ENCODE measurements at places on chromosomes 3 and 15. TPM values are rescaled to one million over a fixed set of nuclear protein-coding genes. Genes with fewer than 3 reads are reported as not detected.

The UACA gene
- 126 TPM for polyA plus RNA-seq

The GPR62 gene
- polyA plus RNA-seq = 0.33 TPM

The XYLB gene
- 5.7 TPM for polyA plus RNA-seq

DNA sequence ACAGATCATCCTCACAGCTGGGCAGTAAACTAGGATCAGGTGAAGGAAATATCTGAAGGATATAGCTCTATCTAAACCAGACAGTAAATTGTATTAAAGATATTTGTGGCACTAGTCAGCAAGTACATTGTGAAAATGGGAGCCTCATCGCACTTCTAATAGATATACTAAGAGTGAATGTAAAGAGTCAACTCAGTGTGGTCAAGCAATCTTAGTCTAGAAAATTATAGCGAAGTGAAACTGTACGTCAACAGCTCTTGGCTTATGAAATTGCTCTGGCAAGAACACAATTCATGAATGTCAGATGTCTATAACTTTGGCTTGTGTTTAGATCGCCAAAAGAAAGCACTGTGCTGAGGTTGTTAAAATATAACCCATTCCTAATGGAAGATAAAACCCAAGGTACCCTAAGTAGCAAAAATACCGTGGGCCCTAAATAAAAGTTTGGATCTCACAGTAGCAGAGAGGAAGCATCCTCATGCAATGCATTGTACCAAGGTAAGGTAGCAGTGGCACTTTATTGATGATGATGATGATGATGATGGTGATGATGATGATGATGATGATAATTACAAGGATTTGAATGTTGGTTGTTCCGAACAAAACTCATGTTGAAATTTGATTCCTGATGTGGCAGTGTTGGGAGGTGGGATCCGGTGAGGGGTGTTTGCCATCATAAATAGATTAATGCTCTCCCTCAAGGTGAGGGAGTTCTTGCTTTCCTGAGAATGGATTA is 228.5 kb downstream of the UNC13C start:
- no peak for DNase-seq

DNA sequence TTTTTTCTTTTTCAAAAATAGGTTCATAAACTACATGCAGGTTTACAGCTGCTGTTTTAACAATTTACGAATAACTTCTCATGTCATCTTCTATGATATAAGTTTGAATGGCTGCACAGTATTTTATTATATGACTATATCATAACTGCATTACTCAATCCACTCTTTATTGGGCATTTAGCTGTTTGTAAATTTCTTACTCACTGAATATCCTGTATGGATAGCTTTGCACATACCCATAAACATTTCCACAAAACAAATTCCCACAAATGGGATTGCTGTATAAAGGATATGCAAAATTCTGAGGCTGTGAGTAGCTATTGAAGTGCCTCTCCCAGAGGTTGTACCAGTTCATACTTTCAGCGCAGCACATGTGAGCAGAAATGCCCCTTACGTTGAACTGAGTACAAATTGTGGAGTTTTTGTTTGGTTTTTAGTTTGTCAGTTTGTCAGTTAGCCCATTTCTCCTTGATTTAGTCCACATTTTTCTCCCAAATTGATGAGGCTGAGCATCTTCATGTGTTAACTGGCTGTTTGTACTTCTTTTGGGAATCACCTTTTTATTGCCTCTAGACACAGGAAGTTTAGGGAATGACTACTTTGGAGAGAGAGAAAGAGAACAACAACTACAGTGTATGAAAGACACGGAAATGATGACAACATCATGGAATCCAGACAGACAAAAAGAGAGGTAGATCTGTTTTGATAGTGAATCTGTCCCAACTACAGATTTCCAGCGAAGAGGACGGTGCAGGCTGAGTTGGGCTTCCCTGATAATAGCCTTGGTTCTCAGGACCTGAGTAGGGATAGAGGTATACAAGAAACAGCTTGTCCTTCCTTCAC is 24.8 kb downstream of the TTC23 start:
- DNase-seq = no peak

- no peak for DNase-seq
Observed at GRCh38 chr3:62771331-62772072, 103.7 kb downstream of the CADPS start.

The KNSTRN gene
- 41.5 TPM for polyA plus RNA-seq

- no peak for DNase-seq
Observed at GRCh38 chr15:63640146-63640545, 43.0 kb downstream of the FBXL22 start.

The FSIP1 gene
- 0.59 TPM for polyA plus RNA-seq

GRCh38 chr3:37819591-37819990 is 42.1 kb upstream of the CTDSPL start:
- no peak for DNase-seq

DNA sequence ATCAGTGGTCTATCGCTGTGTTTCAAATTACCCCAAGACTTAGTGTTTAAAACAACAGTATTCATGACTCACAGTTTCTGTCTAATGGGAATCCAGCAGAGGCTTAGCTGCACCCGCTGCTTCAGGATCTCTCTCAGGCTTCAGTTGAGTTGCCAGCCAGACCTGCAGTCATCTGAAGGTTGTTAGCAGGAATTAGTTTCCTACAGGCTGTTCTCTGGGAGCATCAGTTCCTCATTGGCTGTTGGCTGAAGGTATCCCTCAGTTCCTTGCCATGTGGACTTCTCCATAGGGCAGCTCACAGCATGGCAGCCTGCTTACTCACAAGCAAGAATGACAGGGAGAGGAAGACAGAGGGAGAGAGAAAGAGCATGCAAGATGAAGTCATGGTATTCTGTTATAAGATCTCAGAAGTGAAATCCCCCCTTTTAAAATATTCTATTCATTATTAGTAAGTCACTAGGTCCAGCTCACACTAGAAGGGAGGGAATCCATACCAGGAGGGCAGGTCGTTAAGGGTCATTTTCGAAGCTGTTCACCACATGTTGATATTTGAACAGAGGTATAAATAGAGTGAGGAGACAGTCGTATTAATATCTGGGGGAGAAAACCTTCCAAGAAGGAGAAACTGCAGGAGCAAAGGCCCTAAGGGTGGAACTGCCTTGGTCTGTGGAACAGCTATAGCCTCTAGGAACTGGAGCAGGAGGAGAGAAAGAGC is 473.9 kb upstream of the PPP2R3A start:
- no peak for DNase-seq

GRCh38 chr3:128309026-128309425 is 155.7 kb downstream of the EEFSEC start:
- DNase-seq = no peak

The TM6SF1 gene
- polyA plus RNA-seq = 3.7 TPM

GRCh38 chr15:98547741-98548138 is 100.6 kb upstream of the IGF1R start:
- no peak for DNase-seq

- DNase-seq = no peak
Observed at GRCh38 chr3:48042071-48042760, 26.0 kb upstream of the MAP4 start.

GRCh38 chr3:43894176-43895049 is 203.7 kb downstream of the ABHD5 start:
- DNase-seq = peak; percentile 85

GRCh38 chr15:84967380-84967779 is 14.3 kb upstream of the PDE8A start:
- no peak for DNase-seq

The CGNL1 gene
- 24.5 TPM for polyA plus RNA-seq

DNA sequence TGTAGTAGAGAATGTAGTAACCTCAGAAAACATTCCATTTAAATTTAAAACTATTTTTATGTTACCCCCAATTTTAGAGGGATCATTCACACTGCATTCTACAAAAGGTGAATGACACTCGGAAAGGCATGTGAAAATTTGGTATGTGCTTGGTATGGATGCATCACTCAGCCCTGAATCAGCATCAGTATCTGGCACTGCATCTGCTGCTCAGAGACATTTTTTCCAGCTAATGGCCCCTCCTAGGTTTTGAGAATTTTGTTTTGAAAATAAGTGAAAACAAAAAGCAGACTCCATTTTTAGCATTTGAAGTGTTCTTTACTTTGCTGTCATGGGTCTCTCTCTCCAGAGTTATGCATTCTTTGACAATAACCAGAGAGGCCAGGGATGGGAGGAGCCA is 15.6 kb upstream of the WWTR1 start:
- DNase-seq = no peak

The ATP13A4 gene
- polyA plus RNA-seq = 62.3 TPM

DNA sequence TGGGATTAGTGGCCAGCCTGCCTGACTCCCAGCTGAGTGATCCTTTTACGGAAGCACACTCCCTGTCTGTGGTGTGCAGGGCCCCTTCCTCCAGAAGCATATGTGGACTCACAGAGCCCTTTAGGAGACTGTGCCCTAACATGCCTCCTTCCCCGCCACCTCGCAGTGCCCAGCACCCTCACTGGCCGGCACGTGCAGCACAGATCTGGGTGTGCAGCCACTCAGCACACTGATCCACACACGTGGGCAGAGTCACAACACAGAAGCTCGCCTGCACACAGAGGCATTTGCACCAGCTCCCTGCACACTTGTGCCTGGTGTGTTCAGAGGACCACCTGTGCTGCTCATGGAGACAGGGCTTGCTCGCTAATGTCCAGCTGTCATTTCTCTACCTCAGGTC is 23.6 kb upstream of the CSPG4 start:
- no peak for DNase-seq

DNA sequence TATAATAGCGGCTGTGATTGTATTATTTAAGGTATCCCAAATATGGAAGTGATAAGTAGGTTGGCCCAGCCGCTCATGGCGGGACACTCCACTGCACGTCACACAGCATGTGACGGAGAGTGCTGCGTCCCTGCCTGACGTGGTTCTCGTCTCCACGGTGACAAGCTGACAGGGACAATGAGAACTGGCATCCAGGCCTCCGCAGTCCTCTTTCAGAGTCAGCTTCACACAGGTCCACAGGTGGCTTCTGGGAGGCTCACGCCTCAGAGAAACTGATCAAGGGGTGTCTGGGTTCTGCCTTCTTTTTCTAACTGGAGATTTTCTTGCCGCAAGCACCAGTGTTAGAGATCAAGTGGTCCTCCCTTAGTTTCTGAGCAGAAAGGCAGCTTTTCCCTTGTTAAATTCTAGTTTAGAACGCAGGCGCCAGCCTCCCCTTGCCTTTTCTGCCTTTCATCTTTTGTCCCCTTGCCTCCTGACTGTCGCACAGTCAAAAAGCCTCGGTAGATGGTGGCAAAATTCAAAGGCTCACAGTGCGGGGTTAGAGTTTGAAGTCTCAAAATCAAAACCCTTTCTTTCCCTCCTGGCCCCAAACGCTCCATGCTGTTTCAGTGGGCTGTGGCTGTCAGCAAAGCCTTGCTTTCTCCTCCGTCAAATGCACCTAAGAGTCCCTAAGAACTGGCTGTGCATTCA is 120.9 kb downstream of the ATP10A start:
- DNase-seq = no peak

The AHSG gene
- polyA plus RNA-seq = 35.6 TPM

DNA sequence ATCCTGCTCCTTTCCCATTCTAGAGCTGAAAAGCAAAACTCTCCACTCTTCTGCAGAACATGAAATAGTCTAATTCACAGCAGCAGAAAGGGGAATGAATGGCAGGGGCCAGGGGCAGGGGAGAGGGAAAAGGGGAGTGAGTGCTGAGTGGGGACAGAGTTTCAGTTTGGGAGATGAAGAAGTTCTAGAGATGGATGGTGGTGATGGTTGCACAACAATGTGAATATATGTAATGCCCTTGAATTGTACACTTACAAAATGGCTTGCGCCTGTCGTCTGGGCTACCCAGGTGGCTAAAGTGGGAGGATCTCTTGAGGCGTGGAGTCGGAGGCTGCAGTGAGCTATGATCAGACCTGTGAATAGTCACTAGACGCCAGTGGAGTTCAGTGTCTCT is 78.5 kb upstream of the MEF2A start:
- no peak for DNase-seq

DNA sequence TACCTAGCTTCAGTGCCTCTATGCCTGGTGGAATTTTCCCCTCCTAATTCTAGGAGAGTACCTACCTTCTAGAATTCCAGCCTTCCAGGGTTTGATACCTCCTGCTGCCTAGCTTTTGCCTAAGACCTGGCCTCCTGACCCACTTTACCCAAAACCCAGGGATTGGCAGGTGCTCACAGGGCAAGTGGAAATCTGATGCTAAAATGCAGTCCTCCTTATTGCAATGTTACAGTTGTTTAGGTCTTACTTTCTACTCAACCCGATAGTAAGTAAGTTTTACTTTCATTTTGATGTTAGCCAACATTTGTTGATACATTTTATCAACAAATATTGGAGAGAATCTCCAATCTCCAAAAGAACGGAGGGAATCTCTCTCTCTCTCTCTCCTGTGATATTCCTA is 275.9 kb downstream of the DOCK3 start:
- DNase-seq = no peak

- DNase-seq = no peak
Observed at GRCh38 chr3:139226731-139227130, 117.1 kb upstream of the MRPS22 start.

DNA sequence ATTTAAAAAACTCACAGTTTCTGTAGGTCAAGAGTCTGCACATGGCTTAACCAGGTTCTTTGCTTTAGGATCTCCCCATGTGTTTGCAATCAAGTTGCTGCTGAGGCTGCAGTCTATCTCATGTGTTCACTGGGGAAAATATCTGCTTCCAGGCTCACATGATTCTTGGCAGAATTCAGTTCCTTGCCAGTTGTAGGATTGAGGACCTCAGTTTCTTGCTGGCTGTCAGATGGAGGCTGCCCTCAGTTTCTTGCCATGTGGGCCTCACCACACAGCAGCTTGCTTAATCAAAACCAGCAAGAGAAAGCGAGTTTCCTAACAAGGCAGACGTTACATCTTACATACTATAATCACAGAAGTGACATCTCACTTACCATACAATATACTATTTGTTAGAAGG is 10.0 kb upstream of the TBC1D5 start:
- no peak for DNase-seq

DNA sequence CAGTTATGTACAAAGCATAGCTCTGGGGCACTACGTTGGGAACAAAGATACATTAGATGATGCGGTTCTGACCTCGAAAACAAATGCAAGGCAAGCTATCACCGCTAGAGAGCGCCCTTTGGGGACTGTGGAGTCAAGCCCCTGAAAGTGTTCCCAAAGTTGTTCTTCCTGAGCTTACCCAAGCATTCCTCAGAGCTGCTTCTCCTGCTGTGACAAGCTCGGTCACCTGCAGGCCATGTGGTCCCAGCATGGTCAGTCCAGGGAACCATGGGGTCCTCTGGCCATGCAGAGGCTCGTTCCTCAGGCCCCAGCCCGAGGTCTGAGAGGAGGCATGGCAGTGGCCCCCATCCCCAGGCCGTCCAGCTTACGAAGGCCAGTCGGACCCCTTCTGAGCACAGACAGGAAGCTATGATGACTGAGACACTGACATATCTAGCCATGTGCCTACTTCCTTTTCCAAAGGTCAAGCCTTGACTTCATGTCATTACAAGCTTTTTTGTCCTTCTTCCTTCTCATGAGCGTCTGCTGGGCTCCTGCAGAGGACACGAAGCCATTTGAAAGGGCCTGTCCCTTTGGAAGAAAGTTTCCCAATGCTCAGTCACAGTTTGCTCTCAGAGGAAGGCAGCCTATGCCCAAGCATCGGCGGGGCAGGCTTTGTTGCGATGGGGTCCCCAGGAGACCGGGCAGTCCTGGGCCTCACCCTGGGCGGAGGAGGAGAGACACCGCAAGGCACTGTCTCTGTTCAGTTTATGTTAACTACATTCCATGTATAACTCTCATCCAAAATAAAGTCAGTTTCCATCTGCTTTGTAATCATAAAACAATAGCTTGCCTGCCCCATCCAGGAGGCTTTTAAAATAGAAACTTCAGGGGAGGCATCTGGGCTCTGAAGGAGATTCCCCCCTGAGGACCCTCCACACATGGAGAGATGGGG is 79.3 kb downstream of the ATP10A start:
- no peak for DNase-seq

GRCh38 chr3:152899306-152899705 is 64.4 kb downstream of the P2RY1 start:
- DNase-seq = no peak
